ENCODE measurements at places on chromosomes 5 and 9.

DNA sequence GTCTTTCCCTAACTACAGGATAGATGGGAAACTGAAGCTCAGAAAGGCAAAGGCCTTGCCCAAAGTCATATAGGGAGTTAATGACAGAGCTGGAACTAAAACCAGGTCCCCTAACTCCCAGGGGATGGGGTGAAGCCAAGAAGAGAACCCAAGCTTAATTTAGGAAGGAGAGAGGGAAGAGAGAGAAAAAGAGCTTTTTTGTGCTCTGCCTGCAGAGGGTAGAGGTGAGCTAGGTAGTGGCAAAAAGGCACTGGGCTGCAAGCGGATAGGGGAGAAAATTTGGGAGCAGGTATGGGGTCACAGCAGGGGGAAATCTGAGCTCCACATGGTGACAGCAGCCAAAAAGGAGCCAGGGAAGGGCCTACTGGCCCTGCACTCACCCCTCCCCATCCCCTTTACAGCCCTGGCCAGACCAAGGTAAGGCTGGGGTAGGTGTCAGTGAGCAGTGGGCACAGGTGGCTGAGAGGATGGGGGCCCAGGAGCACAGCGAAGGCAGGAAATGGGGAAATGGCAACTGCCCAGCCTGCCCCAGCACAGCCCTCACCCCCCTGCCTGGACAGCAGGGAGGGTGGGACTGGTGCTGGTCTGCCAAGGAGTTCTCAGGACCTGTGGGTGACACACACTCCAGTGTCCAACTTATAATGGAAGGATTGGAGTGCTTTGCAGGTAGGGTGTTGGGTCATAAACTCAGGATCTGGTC, 3.3 kb downstream of the ENHO start:
- DNase-seq: no peak

- no peak for DNase-seq
Measured at GRCh38 chr5:179516221-179516620, 34.1 kb upstream of the RUFY1 start.

- DNase-seq: no peak
Measured at GRCh38 chr5:153099328-153099727, 391.1 kb upstream of the GRIA1 start.

DNA sequence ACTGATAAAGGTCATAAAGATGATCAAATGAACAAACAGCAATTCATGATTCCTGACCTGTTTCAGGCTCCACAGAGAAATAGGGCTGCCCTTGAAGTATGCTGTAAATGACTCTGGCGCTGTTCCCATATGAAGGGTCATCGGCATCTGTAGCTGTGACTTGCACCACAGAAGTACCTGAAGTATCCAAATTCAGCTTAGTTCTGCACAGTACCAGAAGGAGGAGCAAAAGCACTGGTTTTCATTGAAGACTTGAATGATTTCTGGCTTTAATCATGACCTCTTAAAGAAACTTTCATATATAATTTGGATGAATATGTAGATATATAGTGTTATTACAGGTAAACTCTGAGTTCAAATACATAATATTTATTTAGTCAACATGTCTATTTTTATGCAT, 109.1 kb downstream of the CDH10 start:
- no peak for DNase-seq

- DNase-seq: no peak
Measured at GRCh38 chr5:169106911-169107706, 193.8 kb downstream of the SLIT3 start.

- DNase-seq: no peak
Measured at GRCh38 chr9:136971746-136972145, 5.6 kb upstream of the PTGDS start.

DNA sequence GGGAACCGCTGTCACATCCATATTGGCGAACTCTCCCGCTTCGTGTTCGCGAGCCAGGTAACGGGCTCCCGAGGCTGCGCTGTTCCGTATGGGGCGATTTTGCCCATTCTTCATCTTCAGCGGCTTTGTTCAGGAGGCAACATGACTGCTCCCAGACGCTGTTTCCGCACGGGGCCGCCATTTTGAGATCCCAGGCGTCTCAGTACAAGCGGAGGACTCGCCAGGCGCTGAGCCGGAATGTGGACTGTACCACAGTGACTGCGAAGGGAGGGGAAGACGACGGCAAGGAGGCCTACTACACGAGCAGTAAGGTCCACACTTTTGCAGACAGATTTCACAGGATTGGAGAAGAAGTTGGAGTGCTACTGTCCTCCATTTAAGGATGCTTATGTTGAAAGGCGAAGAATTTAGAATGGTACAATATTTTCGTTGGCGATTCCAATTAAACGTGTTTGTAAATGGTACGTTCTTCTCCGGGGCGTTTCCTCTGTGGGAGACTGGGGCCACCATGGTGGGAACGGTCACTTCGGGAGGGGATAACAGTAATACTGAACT, 41.6 kb upstream of the ZNF300 start:
- DNase-seq: no peak

DNA sequence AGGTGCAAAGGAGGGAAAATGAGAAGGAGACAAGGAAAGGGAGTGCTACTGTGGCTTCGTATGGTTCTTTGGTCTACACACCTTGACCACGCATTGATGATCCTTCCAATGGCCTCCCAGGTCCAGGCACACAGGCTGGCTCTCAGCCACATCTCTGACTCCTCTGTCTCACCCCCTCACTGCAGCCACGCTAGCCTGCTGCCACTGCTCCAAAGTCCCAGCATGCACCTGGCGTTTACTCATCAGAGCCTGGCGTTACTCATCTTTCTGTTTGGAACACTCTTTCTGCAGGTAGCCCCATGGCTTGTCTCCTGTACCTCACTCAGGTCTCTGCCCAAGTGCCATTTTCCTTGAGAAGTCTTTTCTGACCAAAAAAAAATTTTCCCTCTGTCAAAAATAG, 195.5 kb downstream of the SNCAIP start:
- DNase-seq: no peak

DNA sequence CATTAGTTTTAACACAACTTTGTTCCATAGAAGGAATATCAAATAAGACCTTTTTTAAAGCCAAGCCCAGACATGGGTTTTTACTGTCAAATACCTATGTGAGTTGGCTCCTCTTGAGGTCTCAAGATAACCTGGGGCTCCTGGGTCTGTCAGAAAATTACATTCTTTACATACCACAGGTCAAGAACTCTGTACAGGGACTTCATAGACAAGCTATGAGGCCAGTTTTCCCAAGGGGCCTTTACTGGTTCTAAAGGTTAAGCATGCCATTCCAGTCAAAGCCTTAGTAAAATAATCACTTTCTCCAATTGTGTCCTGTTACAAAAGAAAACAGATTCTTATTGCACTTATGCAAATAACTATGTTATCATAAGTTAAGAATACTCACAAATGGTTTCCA, 15.5 kb upstream of the SMC2 start:
- no peak for DNase-seq

- no peak for DNase-seq
Measured at GRCh38 chr9:106981396-106982287, 118.7 kb downstream of the ZNF462 start.

- no peak for DNase-seq
Measured at GRCh38 chr5:21810737-21811316, 1042.3 kb downstream of the CDH12 start.

DNA sequence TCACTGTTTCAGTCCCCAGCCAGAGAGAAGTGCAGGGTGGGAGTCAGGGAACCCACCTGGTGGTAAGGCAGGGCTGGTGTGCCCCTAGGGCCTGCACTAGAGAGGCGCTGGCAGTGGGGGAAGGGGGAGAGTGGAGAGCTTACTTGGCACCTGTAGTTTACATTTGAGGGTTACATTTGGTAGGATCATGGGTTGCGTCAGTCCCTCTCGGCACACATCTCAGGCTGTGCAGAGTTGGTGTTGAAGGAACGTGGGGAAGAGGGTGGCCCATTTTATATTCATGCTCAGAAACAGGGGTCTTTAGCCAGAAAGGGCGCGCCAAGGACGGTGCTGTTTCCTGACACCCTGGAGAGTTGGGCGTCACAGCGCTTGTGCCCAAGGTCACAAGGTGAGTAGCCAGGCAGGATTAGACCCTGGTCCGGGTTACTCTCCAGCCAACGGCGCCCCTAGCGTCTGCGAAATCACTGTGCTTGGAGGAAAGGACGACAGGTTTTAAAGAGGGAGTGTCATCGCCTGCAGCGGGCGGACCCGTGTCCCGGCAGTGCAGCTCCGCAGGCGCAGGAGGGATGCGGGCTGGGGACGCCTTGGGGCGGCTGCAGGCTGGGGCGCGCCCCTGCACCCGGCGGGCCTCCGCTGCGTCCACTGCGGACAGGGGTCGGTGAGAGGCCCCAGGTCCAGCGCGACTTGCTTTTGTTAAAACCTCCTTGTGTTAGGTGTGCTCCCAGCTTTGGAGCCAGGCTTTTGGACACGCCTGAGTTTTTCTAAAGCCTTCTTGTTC, 272.6 kb downstream of the FANCC start:
- no peak for DNase-seq

DNA sequence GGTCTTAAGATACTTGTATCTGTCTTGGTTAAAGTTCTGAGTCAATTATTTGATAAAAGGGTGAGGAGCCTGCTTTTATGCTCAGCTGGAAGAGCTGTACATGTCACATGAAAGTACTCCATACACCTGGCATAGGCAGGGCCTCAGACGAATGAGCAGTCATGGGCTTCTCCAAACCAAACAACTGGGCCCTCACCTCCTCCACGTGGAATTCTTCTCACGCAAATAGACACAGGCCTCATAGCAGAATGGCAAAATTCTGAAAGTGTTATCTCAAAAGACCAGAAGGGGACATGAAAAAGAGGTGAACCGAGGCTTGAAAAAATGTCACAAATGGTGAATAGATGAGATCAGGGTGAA, 48.6 kb downstream of the FAM240B start:
- no peak for DNase-seq

- DNase-seq: no peak
Measured at GRCh38 chr5:131430794-131431193, 166.9 kb downstream of the CDC42SE2 start.

DNA sequence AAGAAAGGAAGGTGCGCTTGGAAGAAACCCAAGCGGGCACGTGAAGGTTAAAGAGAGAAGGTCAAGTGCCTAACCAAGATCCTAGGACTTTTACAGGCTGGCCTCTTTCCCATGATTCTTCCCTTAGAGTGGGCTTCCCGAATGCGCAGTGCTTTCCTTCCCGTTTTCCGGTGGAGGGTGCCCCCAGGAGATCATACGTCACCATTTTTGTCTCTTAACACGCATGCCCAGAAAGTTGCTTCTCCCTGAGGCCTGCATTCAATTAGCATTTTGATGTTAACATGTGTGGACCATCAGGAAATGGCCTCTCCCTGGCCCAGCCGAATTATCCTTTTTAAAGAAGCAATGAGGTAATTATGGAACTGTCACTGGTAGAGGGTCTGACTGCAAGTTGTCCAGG, 1.9 kb upstream of the RUSC2 start:
- DNase-seq: no peak

GRCh38 chr5:59666440-59667068, 227.0 kb downstream of the PDE4D start:
- no peak for DNase-seq

GRCh38 chr5:168659286-168659847, 80.2 kb upstream of the PANK3 start:
- DNase-seq: no peak

DNA sequence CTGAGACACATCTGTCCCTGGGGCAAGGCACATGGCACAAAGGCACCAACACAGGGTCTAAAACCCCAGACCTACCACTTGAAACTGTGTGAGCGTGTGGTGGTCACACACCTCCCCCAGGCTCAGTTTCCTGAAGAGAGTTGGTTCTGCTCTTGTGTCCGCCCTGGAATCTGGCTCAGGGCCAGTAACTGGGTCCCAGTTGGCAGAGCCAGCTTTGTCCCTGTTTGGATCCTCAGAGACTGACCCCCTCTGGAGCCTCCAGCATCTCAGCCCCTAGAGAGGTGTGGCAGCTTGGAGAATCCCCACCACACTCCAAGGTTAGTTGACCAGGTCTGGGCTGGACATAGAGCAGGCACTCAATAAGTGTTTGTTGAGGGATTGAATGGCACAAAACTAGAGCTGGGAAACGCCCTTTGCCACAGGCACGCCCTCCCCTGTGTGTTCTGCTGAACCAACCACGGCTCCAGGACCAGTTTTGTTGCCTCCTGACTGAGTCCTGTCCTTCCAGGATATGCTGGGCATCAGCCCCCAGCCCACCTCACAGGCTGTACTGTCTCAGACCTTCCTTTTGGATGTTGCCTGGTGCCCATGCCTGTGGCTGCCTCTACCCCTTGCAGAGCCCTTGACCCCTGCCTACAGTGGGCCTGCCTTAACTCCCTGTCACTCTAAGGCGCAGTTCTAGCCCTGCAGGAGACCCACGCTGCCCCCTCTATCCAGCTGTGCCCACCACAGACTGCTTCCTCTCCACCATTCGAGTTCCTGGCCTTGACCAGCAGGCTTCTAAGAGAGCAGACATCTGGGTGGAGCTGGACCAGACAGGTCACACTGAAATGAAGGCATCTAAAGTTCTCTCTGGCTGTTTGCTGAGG, 3.8 kb upstream of the PDLIM4 start:
- DNase-seq: no peak

DNA sequence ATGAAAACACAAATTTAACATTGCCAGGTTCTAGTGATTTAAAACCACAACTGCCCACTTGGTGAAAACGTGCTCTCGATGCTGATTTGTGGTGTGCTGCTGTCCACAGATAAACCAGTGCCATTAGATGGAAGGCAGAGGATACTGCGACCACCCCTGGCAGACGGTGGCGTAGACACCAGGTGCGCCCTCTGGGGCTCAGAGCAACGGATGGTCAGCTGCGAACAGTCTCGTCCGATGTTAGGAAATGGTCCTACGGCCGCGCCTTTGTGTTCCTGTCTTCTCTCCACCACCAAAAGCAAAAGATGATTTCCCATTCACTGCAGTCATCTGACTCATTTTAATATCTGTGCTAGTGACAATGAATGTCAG, 43.2 kb downstream of the UBE2QL1 start:
- DNase-seq: no peak

- no peak for DNase-seq
Measured at GRCh38 chr5:112183103-112183711, 235.9 kb downstream of the EPB41L4A start.

GRCh38 chr5:172692981-172693380, 51.9 kb downstream of the NEURL1B start:
- no peak for DNase-seq

DNA sequence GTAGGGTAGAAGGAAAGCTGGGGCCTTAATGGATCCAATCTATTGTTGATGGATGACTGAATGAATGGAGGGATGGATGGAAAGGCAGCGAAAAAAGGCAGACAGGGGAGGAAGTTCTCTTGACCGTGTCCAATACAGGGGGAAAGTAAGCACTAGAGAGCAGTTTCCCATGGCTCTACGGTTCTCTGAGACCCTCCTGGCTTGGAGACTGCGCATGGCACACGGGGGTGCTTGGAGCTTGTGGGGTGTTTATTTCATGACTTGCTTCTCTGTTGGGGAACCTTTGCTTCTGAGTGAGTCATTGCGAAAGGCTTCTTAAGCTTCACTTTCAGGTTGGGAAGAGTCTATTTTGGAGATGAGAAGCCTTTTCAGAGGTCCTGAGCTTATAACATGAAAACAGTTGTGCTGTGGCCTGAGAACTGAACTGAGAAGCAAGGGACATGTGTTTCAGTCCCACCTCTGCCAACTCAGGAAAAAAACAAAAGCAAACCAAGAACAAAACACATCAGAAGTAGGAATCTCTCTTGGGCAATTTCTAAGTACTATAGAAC, 12.8 kb upstream of the TEX48 start:
- peak; percentile 84 for DNase-seq
